ENCODE measurements at places on chromosomes 7 and 10. TPM values are rescaled to one million over a fixed set of nuclear protein-coding genes. Genes with fewer than 3 reads are reported as not detected.

PKD2L1 gene
- total RNA-seq = not detected

TRPV5 gene
- total RNA-seq = not detected

RPEL1 gene
- 0.43 TPM for total RNA-seq

CDK14 gene
- 41.0 TPM for total RNA-seq

CYP3A7 gene
- total RNA-seq = not detected

PITX3 gene
- under 0.01 TPM for total RNA-seq

ANKRD61 gene
- not detected for total RNA-seq

ADD3 gene
- total RNA-seq = 68.3 TPM

KCNMA1 gene
- total RNA-seq = 36.7 TPM

ABCB1 gene
- total RNA-seq = 0.97 TPM

FGFBP3 gene
- total RNA-seq = 0.97 TPM

FAM25G gene
- total RNA-seq = not detected

PRKAR2B gene
- 7.1 TPM for total RNA-seq

LLCFC1 gene
- not detected for total RNA-seq

DNA sequence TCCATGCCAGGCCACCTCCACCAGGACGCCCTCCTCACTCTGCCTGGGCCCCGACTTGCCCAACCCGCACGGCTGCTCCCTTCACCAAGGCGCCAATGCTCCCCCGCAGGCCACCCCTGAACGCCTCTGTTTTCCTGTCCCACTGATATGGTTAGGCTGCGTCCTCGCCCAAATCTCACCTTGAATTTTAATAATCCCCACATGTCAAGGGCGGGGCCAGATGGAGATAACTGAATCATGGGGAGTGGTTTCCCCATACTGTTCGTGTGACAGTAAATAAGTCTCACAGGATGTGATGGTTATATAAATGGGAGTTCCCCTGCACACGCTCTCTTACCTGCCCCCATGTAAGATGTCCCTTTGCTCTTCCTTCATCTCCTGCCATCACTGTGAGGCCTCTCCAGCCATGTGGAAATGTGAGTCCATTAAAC lies 29.8 kb downstream of the RSU1 start:
- no peak for DNase-seq

DNA sequence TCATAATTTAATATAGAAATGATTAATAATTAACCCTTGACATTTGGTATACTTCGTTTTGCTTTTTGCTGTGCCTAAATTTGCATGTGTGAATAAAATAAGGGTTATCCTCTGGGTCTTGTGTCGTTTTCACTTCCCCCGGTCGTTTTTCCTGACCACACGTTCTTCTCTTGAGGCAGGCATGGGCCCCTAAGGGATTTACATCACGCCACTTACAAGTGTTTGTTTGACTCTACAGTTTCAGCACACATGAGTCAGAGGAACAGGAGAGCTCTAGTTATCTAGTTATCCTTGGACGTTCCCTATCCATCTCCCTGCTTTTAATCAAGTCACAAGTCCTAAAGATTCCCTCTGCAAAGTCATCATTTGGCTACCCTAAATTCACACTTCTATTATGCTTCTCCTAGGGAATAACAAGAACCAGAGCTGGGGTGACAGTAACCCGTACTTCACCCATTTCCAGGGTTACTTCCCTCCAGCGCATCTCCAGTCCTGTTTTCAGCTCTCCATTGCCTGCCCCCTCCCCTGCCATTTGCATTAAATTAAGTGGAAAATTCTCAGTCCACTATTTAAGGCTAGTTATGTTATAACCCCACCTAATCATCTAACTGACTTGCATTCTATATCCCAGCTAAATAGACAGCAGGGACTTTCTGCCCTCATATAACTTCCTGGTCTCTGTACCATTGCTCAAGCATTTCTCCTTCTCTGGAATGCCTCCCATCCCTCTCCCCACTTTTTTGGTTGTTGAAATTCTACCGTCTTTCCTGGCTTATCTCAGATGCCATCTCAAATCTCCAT lies 206.9 kb downstream of the PTEN start:
- peak; percentile 51 for DNase-seq

- peak; percentile 83 for DNase-seq
Measured at GRCh38 chr7:13742126-13742525, 247.3 kb downstream of the ETV1 start.

DNA sequence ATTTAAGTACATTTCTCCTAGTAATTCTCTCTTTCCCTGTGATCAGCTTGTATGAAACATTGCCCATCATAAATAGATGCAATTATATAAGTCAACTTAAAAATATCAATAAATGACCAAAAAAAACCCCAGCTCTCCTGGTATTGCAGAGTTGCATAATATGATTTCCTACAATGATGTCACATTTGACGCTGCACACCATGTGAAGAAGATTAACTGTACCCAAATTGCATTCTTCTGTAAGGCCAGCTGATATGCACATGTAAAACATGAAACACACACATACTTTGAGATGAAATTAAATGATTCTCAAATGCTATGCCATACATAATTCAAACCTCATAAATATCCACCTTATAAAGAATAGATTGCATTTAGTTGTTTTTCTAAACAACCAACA lies 115.5 kb downstream of the AGMO start:
- no peak for DNase-seq

- no peak for DNase-seq
Measured at GRCh38 chr7:146781352-146782116, 664.9 kb downstream of the CNTNAP2 start.

DNA sequence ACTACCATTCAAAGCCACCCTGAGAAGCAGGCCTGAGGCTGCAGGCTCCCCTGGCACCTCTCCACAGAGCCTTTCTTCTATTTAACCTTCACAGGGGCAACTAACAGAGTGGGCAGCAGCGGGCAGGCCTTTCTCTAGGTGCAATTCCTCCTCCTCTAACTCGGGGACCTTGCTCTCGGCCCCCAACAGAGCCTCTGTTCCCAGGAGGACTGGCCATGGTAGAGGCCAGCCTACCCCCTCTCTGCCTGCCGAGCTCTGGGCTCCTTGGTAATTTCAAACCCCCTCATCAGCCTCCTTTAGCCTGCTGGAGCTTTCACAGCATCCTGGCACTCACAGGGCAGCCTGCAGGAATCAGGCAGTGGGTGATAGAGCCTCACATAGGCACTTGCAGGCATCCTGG lies 920.8 kb upstream of the ZNF722 start:
- no peak for DNase-seq

DNA sequence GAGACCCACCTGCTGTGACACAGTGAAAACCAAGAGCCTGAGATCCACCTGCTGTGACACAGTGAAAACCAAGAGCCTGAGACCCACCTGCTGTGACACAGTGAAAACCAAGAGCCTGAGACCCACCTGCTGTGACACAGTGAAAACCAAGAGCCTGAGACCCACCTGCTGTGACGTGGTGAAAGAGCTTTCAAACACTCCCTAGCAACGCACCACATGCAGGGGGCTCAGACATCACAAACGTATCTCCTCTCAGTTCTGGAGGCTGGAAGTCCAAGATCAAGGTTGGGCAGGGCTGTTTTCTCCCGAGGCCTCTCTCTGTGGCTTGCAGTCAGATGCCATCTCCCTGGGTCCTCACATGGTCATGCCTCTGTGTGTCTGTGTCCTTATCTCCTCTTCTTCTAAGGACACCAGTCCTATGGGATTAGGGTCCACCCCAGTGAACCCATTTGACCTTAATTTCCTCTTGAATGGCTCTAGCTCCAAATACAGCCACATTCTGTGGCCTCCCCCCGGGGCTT lies 43.8 kb downstream of the INSIG1 start:
- DNase-seq = no peak

DNA sequence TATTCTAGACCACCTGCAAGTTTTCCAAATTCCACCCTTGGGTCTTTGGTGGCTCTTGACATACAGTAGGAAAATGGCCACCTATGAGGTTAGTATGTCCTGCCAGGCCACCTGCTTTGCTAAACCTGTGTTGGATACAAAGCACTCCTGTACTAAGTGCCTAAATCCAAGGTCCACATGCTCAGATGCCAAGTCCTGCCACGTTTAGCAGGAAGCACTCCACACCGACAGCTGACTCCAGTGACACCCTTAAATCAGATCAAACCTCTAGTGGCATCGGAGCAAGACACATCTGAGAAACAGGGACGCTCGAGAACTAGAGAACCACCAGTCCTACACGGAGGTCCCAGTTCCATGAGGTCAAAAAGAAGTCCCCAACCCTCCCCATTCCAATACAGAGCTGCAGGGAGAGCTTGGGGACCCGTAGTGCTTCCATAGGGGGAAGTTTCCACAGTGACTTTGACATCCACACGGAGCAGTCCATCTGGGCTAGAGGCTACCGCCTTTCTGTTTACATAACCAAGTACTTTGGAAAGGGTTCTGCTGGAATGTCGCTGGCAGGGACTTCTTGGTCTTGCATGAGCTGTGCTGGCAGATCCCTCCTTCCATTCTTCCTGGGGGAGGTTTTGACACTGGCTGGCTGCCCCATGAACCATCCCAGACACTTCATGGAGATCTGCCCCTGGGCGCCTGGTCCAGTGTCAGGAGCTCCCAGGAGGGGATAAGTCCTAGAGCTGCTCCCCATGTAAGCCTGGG lies 290.6 kb downstream of the PRPF18 start:
- no peak for DNase-seq

- DNase-seq = no peak
Measured at GRCh38 chr7:40698214-40698920, 563.6 kb downstream of the SUGCT start.

GRCh38 chr10:92619368-92619767 lies 26.4 kb downstream of the KIF11 start:
- DNase-seq = peak; percentile 38

- peak; percentile 63 for DNase-seq
Measured at GRCh38 chr7:76358011-76358480, 745 bp downstream of the YWHAG start.

DNA sequence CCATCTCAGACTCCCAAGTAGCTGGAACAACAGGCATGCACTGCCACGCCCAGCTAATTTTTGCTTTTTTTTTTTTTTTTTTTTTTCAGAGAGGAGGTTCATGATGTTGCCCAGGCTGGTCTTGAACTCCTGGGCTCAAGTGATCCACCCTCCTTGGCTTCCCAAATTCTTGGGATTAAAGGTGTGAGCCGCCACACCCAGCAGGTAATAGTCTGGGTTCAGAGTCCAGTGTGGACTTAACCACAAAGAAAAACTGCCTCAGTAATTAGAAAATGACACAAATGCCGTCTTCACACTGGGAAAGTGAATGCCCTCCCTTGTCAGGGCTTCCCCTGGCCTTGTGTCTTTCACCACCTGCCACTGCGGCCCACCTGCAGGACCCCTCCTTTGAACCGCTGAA lies 101.1 kb downstream of the RAB11FIP2 start:
- DNase-seq = no peak

GRCh38 chr7:120949393-120949911 lies 1.1 kb upstream of the ING3 start:
- DNase-seq = no peak

DNA sequence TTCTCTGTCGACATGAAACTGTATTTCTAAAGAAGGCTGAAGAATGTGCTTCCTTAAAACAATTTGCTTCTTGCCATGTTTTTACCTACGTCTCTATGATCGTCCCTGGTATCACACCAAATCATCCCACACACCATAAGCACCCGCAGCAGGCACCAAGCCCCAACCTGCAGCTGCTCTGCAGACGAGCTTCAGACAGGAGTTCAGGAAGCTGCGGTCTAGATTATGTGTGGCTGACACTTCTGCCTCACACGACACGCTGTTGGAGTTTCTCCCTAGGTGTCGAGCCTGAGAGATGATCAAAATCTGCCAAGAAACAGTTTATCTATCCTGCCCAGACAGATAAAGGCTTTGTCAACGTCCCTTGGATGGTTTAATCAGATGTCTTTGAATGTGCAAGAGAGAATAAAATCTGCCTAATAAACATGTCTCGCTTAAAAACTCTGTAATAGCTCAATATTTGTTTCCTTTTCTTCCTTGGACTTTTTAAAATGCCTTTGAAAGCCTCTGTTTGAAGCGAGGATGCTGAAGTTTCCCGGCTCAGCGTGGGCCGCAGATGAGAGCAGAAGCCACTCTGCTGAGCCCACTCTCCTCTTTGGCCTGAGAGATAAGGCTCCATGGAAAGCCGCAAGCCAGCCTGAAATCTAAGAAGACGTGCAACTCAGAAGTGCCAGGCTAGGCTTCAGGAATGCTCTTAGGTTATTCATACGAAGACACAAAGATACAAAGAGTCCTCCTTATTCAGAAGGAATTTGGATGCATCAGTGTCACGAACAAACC lies 158.3 kb upstream of the PFKP start:
- DNase-seq = no peak

GRCh38 chr7:131471250-131472004 lies 85.0 kb downstream of the PODXL start:
- DNase-seq = no peak

GRCh38 chr10:102493771-102494170 lies 8.7 kb downstream of the ACTR1A start:
- no peak for DNase-seq

GRCh38 chr10:62377026-62377415 lies 2.9 kb downstream of the ZNF365 start:
- no peak for DNase-seq

DNA sequence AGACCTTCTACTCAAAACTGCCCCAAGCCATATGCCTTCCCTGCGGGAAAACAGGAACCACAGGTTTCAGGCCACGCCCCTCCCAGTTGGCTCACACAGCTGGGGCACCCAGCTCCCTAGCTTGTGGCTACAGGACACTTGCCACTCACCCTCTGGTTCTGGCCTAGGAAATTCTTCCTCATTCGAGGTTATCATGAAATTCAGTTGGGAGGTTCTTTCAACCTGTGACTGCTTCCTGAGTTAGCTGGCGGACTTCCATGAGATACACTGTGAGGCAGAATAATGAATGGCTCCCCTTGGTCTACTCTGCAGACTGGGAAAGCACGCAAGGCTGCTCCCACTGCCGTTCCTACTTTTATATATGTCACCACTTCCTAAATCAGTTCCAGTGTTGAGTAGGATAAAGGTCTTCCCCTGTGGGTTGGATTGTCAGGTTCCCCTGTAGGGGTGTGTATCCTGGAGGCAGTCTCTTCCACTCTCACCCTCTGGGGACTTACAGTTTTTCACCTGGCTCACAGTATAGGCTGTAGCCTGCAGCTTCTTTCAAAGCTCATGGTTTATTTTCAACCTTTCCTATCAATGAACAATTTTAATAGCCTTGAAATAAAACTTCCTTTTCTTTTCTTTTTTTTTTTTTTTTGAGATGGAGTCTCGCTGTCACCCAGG lies 37.0 kb downstream of the GPR22 start:
- no peak for DNase-seq

DNA sequence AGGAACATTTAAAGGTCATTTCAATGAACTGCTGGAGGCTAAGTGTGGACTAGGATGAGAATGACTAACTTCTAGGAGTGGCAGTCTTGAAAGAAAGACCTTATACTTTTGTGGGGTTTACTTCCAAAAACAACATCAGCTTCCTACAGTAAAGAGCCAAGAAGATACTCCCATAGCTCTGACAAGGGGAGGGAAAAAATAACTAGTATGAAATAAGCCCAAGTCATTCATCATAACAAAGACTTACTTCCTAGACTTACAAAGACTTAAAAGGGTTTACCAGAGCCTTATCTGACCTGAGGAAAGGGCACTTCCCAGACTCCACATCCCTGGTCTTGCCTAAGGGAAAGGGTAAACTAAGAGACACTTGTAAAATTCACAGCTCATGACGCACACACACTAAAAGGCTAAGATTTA lies 31.7 kb downstream of the ARHGAP12 start:
- DNase-seq = peak; percentile 96

Data from fibroblast of villous mesenchyme (primary cell).